ENCODE measurements at places on chromosomes 13 and 19.

- no peak for DNase-seq
These were observed 376.7 kb downstream of the LIG4 start for GRCh38 chr13:107838588-107839161.

DNA sequence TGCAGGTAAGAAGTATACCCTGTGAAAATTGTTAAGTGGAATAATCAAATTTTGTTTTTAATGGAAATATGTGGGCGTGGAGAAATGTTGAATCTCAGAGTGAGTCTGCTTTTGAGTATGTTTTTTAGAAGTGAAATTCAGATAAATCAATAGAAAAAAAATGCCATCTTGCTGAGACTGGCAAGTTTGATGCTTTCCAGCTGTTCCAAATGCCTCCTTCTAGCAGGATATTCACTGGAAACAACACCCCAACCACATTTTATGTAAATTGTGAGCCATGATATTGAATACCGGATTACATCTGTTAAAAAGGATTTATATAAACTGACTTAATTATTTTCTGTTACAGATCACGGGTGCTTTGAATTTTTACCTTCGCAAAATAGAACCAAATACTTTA, 115.4 kb downstream of the ITGBL1 start:
- DNase-seq = no peak

GRCh38 chr19:1181606-1182005, 7.5 kb upstream of the SBNO2 start:
- DNase-seq = no peak

DNA sequence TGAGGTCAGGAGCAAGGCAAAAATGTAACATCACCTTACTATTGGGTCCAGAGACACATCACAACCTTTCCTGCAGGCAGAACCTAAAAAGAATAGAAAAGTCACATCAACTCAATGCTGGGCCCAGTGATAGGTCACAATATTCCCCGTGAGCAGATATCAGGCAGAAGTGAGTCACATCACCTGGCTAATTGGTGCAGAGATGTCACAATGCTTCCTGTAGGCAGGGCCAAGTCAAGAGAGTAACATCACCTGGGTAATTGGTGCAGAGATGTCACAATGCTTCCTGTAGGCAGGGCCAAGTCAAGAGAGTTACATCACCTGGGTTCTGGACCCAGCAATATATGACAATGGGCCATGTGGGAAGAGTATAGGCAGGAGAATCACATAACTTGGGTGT, 63.4 kb downstream of the ZNF726 start:
- DNase-seq = no peak

DNA sequence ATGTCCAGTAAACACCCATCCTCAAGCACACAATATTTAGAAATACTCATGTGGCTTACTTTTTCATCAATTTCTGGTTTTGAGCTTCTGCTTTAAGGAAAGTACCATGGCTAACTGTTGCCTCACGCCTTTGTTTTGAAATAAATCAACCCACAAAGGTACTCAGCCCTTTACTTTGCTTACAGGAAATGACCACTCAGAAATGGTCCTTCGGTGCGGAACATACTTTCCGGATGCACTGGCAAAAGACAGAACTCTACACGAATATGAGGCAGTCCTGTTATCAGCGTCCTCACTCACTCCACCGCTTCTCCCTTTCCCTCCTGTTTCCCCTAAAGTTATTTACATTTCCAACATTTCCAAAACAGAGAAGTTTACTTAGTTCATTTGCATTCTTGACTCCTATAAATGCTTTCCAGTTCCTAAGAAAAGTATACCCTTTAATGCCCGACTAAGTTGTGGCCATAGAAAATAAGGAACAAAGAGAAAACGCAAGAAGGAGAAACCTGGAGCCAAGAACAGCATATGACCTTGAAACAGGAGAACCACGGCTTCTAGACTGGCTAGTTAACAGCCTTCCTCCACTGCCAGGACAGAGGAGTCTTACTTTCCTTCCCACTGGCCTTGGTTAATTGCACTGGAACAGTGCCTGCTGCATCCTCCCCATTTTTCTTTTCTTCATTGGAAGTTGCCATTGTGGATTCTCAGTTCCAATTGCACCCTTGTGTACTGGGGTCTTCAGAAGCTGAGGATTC, 10.6 kb downstream of the FPR2 start:
- no peak for DNase-seq

GRCh38 chr19:48660852-48661710, 11.7 kb downstream of the NTN5 start:
- DNase-seq = peak; percentile 35

- DNase-seq = no peak
These were observed 152.4 kb downstream of the DCLK1 start for GRCh38 chr13:35978607-35979316.

- no peak for DNase-seq
These were observed 149.8 kb downstream of the ZIC5 start for GRCh38 chr13:99821741-99822140.

GRCh38 chr13:98134901-98135300, 8.0 kb upstream of the FARP1 start:
- DNase-seq = no peak

DNA sequence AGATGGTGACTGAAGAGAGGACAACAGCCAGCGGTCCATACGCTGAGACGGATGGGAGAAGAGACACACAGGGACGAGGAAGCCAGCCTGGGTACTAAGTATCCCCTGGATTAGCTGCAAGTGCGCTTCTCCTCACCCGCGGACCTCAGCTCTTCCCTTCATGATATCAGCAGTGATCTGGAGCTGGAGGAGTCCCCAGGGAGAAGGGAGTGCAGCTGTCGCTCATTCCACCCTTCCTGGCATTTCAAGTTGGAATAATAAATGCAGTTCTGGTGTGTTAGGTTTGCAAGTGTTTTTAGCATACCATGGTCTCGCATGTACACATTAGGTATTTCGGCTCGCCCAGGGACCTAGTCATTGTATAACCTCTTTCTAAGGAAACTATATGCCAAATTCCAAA, 88.5 kb upstream of the C1QTNF9B start:
- DNase-seq = no peak

- DNase-seq = no peak
These were observed 12.1 kb upstream of the NDFIP2 start for GRCh38 chr13:79468819-79469218.

DNA sequence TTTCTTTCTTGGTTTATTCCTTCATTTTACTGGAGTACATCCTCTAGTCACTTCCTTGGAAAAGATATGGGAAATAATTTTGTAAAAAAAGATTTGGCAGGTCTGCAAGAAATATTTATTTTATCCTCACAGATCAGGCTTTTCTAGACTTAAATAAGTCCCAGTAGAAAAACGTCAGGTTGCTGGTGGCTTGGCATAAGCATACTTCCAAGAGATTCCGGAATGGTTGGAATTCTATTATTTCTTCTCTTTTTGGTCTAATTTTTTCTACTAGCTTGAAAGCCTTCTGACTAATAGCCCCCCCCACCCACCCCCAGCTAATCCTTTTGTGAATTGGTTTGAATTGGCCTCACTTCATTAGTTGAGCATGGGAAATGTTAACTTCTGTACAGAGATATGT, 147.6 kb downstream of the ZIC5 start:
- no peak for DNase-seq

- DNase-seq = no peak
These were observed 900.2 kb downstream of the DIAPH3 start for GRCh38 chr13:59263531-59263930.

DNA sequence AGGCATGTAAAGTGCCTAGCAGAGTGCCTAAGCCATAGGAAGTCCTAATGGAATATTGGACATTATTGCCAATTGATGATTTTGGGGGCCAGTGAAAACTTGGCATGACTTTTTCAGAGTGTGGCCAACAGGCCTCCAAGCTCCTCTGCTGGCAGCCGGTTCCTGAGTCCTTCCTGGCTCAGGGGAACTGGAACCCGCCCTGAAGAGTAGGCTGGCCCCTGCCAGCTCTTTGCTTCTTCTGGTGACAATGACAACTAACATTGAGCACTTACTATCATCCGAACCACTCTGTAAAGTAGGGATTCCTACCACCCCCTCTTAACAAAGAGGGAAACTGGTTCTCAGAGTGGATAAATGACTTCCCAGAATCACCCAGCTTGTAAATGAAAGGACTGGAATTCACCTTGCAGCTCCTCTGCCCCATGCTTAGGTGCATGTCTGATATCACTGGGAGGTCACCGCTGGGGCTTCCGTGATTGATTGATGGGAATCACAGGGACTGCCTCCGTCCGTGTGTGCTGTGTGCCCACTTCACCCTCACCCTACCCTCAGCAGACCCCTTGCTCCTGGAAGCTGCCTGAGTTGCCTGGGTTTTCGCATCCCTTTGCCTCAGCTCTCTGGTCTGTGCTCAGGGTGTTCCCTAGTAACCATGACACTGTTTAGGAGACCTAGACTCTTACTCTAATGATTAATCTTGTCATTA, 50.6 kb downstream of the TNFRSF19 start:
- DNase-seq = no peak

GRCh38 chr13:113157929-113158747, at the start of gene PROZ:
TSS of gene PROZ (plus strand) at chr13:113158648. CDS start at chr13:113158661, 13 bp downstream.
- DNase-seq = no peak
